Aorta (tissue), 5 donors: ENCODE measurements at places on chromosomes 7 and 10.
A peak's percentile ranks its signal among the peaks of the same experiment; 100 is the strongest.

GRCh38 chr7:142263598-142264380 lies 5.9 kb upstream of the PRSS58 start:
- DNase-seq: no peak

DNA sequence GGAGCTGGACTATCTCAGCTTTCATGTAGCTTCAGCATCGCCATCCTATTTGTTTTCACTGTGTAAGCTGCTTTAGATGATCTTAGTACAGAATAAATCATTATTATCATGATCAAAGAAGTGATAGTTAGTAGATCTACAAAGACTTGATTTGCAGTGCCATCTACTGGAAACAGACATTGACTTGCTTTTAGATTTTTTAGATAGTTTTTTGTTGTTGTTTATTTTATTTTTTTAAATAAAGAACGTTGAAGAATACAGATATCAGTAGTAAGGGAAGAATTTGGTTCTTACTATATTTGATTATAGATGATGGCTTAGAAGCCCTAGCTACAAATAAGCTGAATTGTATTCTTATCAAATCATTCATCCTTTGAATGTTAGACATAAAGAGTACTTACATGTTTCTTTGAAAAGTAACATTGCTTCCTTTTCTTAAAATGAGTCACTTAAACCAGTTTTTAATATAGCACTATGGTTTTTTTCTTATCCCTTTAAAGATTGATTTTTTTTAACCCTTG lies 6.3 kb upstream of the SFMBT2 start:
- no peak for DNase-seq

DNA sequence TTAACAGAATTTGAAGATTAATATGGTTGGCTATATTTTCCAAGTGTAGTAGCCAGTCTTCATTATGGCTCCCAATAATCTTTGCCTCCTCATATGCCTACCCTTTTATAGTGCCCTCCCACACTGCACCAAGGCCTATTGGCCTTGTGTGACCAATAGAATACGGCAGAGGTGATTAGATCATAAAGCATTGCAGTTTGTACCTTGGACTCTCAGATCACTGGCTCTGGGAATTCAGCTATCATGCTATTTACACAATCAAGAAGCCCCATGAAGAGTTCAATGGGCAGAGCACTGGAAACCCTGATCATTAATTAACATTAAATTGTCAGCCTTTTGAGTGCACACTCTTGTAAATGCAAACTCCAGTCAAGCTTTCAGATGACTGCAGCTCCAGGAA lies 154.5 kb upstream of the MAGI2 start:
- no peak for DNase-seq

DNA sequence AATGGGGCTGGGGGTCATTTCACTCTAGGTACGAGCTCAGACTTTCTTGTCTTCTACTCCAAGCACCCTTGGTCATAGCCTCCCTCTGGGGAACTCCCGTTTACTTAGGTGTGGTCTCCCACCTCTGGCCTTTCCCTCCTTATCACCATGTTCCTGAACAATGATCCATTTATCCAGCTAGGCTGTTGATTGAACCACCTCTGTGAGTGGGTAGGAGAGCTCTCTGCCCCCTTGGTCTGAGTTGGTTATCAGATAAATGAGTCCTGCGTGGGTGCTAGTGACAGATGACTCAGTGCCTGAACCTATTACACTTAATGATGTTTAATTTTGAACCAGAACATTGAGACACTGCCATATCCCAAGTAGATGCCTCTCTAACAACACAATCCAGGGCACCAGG lies 9.4 kb downstream of the BLNK start:
- no peak for DNase-seq

- DNase-seq: no peak
Observed at GRCh38 chr7:150417863-150418262, 32.6 kb upstream of the GIMAP8 start.

GRCh38 chr7:1941464-1942242 lies 271.6 kb downstream of the ELFN1 start:
- DNase-seq: peak; percentile 72

DNA sequence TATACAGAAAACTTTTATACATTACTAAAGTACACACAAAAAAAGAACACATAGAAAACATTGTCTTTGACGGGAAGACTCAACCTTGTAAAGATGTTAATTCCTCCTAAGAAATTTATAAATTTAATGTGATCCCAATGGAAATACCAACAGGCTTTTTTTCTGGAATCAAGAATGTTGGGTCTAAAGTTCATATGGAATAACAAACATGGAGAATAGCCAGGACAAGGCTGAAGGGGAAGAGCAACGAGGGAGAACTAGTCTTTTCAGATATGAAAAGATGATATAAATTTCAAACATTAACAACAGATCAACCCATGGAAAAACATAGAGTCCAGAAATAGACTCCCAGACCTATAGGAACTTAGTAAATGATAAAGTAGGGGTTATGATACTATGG lies 19.8 kb downstream of the HIPK2 start:
- DNase-seq: no peak

- no peak for DNase-seq
Observed at GRCh38 chr7:45242698-45243097, 85.1 kb downstream of the RAMP3 start.

GRCh38 chr10:129780198-129780597 lies 183.9 kb downstream of the EBF3 start:
- DNase-seq: no peak

DNA sequence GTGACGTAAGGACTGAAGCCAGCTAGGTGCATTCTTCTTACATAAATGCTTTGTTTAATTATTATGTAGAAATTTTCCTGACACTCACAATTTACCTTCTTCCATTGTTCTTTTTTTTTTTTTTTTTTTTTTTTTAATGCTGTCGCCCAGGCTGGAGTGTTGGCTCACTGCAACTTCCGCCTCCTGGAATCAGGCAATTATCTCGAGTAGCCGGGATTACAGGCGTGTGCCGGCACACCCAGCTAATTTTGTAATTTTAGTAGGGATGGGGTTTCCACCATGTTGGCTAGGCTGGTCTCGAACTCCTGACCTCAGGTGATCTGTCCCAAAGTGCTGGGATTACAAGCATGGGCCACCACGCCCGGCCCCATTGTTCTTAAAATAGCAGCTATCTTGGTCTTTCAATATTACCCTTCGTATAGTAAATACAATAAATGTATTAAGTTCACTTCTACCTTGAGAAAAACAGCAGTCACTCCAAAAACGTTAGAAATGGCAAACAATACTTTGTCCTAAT lies 32.1 kb downstream of the BZW2 start:
- DNase-seq: no peak

DNA sequence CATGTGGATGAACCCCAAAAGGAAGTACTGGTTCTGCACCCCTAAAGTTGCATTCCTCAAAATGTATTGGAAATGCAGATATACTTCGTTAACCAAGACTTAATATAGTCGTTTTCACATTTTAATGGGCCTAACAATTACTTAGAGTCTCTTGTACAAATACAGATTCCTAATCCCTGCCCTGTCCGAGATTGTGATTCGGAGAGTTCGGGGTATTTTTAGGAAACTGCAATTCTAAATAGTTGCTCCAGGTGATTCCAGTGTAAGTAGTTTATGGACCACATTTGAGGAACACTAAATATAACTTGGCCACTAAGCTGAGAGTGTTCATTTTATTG lies 830 bp downstream of the TRUB1 start:
- DNase-seq: no peak

DNA sequence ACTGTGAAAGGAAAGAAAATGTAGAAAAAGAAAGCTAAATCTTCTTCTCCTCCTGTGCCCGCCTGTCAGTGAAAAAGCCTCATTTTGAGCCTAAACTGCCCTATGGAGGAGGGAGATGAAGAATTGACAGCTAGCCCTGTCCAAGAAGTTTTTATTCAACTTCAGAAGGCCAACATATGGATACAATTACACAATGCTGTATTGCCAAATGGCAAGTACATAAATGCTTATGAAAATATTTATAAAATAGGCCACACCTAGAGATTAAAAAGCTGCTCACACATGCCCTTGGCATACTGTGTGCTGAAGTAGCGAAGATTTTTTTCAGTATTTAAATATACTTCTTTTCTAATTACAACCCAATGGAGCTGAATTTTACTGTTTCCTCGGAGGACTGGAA lies 65.1 kb upstream of the NEBL start:
- DNase-seq: no peak

- DNase-seq: peak; percentile 43
Observed at GRCh38 chr7:549891-550625, 30.4 kb upstream of the PDGFA start.

DNA sequence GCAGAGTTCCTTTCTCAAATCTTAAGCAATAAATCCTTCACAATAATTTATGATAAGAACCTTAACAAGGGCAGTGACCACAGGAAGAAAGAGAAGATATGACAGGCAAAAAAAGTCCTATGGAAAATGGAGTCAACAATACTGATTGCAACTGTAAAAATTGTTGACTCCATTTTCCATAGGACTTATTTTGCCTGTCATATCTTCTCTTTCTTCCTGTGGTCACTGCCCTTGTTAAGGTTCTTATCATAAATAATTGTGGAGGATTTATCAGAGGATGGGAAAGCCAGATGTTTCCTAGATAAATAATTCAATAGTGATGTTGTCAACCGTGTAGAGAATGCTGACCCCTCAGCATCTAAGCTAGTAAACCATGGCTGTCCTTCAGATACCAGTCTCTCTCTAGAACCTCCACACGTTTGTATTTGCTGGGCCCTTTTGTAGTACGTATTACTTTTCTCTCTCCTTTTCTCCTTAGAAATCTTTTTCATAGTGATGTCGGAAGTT lies 172.6 kb upstream of the BET1 start:
- DNase-seq: no peak

DNA sequence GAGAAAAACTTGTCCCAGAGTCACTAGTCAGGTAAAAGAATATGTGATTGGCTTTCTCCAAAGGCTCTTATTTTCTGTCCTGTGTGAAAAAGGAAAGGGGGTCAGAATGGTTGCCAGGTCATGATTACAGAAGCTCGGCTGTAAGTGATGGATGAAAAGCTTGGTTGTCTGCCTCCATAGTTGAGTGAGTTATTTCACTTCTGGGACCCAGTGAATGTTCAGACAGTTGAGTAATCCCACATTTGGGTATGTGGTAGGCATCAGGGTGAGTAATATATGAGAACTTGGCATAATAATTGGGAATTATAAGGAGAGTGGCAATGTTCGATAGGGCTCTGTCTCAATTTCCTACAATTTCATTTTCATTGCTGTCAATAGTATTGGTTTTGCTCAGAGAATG lies 72.5 kb downstream of the BBS9 start:
- DNase-seq: no peak

GRCh38 chr7:56287429-56288138 lies 171.4 kb upstream of the NUPR2 start:
- DNase-seq: peak; percentile 66

GRCh38 chr7:155842496-155843265 lies 30.4 kb upstream of the SHH start:
- DNase-seq: peak; percentile 57

- DNase-seq: no peak
Observed at GRCh38 chr10:112539340-112539739, 92.3 kb downstream of the VTI1A start.

DNA sequence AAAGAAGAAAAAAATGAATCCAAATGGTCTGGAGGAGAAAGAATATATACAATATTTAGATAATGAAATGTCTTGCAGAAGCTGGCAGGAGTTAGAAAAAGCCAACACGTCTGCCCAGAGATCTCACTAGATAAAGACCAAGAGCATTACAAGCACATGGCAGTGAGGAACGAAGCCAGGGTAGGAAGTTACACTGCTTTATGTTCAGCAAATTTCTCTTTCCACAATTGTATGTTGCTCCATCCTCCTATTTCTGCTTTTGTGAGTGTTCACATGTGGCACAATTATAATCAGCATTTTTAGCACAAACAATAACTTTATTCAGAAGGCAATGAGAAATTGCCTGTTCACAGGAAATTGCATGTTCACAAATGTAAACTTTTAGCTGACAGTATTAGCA lies 53.7 kb downstream of the LRRC17 start:
- DNase-seq: no peak

DNA sequence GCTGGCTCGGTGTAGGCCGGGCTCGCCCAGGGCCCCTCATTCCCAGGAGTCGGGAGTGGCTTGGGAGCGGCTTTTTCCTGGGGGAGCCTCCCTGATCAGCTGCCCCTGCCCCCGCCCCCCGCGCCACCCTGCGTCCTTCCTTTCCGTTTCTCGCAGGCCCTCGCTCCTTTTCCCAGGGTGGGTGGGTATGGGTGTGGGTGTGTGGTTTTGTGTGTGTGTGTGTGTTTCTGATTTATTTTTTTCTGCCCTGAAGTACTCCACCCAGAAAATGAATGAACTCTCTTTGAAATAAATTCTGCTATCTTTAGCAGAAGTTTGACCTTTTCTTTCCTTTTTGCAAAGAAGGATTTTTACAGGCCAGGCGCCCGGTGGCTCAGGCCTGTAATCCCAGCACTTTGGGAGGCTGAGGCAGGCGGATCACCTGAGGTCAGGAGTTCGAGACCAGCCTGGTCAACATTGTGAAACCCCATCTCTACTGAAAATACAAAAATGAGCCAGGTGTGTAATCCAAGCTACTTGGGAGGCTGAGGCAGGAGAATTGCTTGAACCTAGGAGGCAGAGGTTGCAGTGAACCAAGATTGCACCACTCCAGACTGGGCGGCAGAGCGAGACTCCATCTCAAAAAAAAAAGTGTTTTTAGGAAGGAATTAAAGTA lies 30.0 kb upstream of the AP5Z1 start:
- no peak for DNase-seq

- DNase-seq: no peak
Observed at GRCh38 chr7:46385662-46386309, 464.7 kb upstream of the IGFBP3 start.

- no peak for DNase-seq
Observed at GRCh38 chr7:135362871-135363270, 129.2 kb downstream of the STRA8 start.
